Lung (tissue), 17 donors: ENCODE measurements at places on chromosomes 3 and 15.

DNA sequence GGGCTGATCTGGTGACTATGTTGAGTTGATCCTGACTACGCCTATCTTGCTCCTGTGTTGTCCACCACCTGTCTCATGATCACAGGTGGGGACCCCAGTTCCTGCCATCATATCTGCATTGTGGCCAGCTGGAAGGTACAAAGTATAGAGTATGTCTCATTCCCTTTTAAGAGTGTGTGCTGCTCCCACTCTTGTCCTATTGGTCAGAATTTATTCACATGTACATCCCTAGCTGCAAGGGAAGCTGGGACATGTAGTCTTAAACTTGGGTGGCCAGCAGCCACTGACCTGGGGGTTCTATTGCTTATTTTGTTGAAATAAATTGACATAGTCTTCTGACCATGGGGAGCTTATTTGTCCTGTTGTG is 373.1 kb downstream of the PTPRG start:
- DNase-seq = no peak

DNA sequence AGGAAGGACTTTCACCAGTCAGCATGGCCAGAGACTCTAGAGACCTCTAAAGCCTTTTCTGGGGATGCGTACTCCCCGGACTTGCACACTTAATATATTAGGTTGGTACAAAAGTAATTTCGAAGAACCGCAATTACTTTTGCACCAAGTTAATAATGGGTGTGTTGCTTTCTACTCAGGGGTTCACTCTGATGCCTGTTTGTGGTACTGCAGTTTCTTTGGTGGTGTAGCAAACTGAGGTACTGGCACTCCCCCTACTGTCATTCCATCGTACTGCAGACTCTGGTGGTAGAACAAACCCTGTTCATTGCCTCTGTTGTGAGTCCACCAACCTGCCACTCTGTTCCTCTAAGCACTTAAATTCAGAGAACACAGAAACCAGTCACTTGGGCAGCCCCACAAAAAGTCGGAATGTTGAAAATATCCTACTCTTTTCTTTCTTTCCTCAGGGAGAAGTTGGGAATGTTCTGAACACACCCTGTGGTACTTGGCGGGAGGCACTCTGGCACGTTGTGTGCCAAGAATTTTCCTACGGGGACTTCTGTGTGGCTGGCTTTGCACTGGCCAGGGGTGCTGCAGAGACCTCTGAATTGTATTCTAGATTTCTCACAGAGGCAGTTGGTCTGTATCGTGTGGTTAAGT is 46.3 kb downstream of the GABRG3 start:
- peak; percentile 74 for DNase-seq

DNA sequence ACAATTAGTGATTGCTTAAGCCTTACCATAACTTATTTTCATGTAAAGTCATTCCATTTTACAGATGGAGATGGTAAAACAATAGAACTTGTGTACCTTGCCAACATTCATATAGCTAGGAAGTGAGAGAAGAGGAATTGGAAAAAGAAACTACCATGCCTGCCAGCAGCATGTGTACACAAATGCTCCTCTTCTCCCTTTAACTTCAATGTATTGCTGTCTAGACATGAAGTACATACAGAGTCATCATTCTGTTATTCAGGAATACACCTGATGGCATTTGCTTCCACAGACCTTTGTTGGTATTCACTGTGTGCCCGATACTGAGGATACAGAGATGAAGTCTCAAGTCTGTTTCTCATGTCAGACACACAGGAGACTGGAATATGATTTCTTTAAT is 7.1 kb upstream of the TMEM207 start:
- DNase-seq = no peak

DNA sequence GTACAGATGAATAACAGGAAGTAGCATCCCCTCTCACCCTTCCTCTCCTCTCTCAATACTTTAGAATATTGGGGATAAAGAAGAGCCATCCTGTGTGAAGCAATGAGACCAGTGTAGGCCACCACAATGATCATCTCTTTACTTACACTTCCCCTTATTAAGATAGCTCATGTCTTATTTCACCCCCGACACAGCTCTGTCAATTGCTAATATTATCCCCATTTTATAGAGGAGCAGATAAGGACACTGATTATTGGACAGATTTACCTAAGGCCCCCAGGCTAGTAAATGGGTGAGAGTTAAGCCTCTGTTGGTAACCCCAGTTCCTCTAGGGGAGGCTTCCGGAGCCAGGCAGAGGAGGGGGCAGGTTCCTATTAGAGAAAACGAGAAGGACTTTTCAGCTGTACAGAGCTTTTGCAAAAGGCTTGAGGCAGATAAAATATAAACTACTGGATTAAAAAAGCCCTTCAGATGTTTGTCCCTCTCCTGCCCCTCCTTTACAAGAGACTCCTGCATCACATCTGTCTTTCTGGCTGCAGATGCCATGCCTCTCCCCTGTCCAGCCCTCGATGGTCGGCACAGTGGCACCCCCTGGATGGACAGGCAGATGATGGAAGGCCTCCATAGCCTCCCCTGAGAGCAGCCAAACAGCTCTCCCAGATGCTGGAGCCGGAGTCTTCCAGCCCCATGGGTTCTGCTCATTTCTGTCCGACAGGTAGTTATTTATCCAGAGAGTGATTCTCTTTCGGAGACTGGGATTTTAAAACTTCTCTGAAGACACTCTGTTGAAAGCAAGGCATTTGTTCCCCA is 49.4 kb upstream of the LCTL start:
- DNase-seq = no peak

DNA sequence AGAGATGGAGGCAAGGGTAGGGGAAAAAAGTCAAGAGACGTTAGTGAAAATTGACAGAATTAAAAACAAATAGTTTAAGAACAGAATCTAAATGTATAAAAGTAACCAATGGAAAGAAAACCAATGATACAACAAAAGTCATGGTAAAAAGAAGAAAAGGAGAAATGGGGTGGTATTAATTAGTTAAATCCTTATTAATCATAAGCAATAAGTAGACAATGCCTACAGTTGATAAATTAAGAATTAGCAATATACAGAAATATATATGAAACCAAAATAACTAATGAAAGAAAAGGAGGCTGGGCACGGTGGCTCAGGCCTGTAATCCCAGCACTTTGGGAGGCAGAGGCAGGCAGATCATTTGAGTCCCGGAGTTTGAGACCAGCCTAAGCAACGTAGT is 23.8 kb downstream of the EPM2AIP1 start:
- DNase-seq = no peak

DNA sequence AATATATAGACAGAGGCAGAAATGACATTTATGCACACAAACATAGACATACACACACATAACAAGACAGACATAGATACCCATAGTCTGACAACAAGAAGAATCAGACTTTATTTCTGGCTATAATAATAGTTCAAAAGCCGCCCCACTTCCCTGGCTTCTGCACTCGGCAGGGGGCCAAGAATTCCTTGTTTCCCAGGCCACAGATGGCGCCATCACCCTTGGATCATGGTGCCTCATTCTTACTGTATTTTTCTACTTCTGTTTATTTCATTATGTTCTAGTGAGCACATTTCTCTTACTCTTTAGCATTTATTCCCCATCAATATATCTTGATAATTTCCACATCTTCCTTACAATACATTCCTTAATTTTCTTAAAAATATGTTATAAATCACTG is 387.5 kb downstream of the NLGN1 start:
- no peak for DNase-seq

- no peak for DNase-seq
Measured at GRCh38 chr15:36066757-36067156, 512.7 kb upstream of the CDIN1 start.

- no peak for DNase-seq
Measured at GRCh38 chr3:16061491-16061890, 113.0 kb upstream of the GALNT15 start.

GRCh38 chr3:190258634-190259033 is 63.6 kb downstream of the CLDN1 start:
- no peak for DNase-seq

DNA sequence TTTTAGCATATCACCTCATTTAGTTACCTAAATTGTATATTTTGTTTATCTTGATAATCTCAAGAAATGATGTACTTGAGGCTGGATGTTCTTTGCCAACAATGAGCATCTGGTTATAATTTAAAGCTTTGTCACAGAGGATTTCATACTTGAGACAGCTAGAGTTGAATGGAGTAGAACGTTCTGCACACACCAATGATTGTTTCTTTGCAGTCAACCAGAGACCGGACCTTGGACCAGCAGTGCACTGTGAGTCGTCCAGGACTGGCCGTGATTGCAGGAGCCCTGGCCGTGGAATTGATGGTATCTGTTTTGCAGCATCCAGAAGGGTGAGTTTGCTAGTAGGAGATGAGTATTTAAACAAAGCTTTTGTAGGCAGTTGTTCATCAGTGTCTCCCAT is 90.4 kb downstream of the ATG7 start:
- no peak for DNase-seq

GRCh38 chr3:74349015-74349414 is 265.4 kb downstream of the CNTN3 start:
- no peak for DNase-seq

DNA sequence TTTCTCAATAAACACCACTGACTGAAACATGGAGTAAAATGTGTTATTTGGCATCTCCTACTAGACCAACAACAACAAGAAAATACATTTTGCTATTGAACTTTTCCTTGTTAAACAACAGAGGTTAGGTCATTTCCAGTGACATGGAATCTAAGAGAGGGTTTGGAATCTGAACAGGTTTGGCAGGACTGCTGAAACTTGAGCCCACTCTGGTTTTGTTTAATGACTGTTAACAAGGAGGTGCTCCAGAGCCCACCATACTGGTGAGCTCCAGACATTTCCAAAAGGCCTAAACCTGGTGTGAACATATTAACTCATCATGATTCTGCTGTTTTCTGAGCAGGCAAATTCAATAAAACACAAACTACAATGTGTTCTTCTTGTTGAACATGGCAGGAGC is 330.7 kb upstream of the TRIM42 start:
- DNase-seq = peak; percentile 54

DNA sequence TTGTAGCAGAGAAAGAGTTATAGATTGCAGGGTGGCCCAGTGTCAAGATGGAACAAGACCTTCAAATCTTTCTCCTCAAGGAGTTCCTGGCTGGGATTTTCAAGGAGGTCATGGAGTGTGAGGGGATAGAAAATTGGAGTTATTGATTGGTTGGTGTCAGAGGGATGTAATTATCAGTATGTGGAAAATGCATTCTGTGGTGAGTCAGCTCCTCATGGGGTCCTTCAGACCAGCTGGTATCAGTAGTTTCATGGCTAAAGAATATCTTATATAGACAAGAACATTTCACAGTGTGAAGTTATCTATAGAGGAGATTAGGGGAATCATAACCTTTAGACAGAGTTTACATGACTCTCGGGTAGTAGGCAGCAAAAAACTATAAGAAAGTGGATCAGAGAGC is 1114.0 kb upstream of the GBE1 start:
- no peak for DNase-seq

GRCh38 chr15:41984622-41985021 is 12.3 kb upstream of the EHD4 start:
- DNase-seq = no peak

DNA sequence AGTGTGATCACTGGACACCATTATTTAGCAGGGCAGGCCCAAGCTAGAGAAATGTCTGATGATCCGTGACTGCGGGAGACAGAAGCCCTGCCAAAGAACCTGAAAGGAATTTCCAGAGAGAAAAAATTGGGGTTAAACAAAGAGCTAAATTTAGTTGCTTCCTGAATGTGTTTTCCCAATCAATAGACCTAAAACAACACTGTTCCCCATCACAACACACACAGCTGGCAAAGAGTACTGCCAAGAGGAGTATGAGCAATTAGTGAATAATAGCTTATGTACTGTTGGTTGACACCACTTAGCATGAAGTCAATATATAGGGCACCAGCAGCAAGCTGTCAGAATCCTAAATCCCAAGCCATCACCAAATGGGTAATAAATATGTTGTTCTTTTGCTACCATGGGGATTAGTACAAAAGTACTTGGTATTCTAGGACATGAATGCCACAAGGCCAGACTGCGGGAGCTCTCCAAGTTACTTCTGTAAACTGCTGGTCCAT is 35.7 kb downstream of the CLK3 start:
- no peak for DNase-seq

GRCh38 chr3:64684715-64685261 is 3.0 kb downstream of the ADAMTS9 start:
- DNase-seq = peak; percentile 91

GRCh38 chr15:74799856-74800558 is 12.6 kb upstream of the LMAN1L start:
- DNase-seq = no peak

DNA sequence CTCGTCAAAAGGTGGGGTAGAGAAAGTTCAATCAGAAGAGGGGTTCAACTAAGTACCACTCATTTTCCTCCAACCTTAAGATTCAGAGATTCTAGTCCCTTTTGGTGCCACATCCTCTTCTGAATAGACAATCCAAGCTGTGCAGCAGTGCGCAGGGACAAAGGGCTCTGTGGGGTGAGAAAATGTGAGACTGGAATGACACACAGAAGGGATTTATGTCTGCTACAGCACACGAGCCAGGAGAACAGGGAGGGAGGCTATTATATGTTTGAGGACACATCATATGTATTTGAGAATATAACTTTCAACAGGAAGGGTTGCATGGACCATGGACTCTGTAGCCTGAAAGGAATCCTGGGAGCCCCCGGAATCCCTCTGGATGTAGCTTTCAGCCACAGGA is 33.0 kb downstream of the LSM3 start:
- DNase-seq = no peak

DNA sequence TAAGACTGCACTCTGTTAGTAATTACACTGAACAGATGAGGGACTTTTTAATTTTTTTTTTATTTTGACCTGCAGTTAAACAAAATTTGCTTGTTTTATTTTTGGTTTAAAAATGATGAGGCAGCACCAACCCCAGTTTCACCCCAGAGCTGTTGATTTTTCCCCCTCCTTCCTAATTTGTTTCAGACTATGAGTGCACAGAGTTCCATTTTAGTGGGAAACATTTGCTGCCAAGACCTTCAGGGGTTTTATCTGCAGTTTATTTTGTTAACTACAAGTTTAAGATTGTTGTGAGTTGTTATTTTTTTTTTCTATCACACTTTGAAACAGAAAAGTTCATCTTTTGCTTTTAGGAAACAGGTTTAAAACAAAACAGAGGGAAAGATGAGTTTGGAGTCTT is 455.9 kb upstream of the NR2F2 start:
- peak; percentile 40 for DNase-seq

- DNase-seq = no peak
Measured at GRCh38 chr3:120764206-120764605, 21.7 kb downstream of the GTF2E1 start.

DNA sequence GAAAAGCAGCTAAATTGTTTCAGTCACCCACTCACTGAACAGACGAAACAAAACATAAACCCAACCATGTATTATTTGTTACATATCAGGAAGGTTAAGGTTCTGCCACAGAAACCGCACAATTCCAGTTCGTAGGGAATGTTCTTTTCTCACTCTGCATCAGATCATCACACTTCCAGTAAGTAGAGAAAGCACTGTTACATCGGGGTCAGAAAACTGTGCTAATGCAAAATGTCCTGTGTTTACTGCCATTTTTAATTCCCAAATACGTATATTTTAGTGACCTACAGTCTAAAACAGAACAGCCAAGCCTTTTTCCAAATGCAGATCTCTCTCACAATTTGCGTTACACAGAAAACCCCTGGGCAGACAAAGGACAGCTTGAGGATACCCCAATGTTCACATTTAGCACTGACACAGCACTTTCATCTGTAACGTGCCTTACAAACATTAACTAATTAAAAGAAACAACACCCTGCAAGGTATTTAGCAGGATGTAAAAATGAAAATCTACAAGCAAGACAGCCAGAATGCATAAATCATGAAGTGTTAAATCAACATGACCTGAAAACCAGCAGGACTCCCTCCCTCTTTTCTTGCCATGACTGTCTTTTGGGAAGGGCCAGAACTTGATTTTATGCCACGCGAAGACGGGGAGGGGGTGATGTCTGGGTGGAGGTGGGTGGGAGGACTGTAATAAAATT is 34.8 kb upstream of the SKIL start:
- peak; percentile 46 for DNase-seq

GRCh38 chr15:58962662-58963565 is 24.5 kb upstream of the RNF111 start:
- DNase-seq = no peak
